Erythroblast (primary cell): ENCODE measurements at places on chromosomes 7 and 10.

- no peak for DNase-seq
These were observed 123.9 kb downstream of the TAX1BP1 start for GRCh38 chr7:27863880-27864279.

DNA sequence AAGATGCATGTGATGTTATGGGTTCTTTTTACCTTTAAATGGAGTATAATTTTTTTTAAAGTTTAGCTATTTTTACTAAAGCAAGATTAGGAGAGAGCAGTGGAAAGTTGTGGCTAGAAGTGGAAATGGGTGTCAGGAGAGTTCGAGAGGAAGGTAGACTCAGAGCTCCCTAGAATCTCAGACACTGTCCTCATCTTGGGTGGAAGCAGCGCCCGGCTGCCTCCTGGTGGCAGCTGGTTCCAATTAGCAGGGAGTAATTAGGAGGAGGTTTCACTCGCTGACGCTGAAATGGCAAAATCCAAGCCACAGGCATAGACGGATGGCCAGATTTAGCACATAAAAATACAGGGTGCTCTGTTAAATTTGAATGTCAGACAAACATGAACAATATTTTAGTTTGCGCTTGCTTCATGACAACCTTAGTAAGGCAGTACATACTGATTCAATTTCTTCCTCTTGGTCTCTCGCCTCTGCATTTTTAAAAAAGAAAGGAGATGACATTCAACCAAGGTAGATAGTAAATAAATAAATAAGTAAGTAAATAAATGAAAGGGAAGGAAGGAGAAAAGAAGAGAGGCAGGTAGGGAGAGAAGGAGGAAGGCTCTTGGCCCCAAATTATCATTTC is 58.5 kb downstream of the LGI1 start:
- DNase-seq, result peak; percentile 34

GRCh38 chr7:78197447-78197846 is 398.9 kb downstream of the PHTF2 start:
- DNase-seq, result no peak

DNA sequence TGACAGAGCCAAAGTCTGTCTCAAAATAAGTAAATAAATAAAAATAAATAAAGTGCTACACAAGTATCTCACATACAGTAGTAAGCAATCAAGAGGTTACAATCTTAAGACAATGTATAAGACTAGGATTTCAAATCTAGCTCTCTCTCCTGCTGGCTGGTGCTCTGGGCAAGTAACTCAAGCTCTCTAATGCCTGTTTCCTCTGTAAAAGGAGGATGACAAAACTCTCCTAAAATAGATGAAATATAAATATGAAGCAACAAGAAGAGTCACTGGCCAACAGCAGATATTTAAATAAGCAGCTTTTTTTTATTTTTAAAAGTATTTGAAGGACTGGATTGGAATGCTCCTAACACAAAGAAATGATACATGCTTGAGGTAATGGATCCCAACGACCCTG is 7.2 kb downstream of the SFMBT2 start:
- DNase-seq, result no peak

GRCh38 chr10:3401491-3401938 is 228.9 kb upstream of the PITRM1 start:
- DNase-seq, result no peak

DNA sequence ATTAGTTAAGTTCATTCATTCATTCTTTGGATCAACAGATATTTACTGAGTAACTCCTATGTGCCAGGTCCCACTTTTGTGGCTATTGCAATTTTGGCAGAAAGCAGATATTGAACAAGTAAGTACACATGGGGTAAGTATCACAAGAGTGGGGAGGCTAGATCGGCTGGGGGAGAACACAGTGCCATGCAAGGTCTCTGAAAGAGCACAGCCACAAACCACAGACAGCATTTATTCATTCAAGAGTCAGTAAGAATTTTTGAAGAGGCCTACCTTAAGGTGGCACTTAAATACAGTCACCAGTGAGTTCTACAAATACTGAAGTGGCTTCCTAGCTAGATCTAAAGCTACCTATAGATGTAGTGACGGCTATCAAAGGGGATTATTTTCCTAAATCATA is 304.2 kb downstream of the RNLS start:
- DNase-seq, result no peak

DNA sequence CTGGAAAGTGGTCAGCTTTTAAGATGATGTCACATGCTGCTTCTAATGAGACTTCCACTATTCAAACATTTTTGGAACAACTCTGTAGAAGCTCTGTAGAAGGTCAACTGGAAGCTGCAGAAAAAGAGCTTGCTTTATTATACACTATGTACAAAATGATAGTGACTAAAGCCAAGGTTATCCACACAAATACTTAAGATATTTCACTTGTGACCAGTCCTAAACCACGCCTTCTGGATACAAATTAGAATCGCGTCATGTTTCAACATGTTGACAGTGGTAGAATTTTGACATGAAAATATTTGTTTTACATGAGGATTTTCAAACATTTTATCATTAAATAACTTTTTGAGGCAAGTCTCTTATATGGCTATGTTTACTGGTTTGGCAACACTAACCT is 499.6 kb upstream of the PHF14 start:
- no peak for DNase-seq

DNA sequence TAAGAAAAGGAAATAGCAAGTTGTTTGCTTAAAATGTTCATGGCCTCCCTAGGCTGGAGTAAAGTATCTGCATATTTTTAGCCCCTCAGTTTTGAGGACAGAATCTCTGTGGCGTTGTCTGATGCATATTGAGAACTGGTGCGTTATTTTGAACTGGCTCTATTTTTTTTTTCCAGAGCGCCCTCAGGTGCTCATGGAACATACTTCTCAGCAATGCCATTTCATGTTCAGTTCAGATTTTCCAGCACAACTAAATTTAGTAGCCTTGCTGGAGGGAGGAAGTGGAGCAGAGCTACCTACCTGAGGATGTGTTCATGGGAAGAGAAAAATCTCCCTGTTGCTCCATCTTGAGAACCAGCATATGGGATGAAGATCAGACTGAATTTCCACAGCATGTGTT is 870.5 kb downstream of the LRMDA start:
- no peak for DNase-seq

- no peak for DNase-seq
These were observed 77.6 kb upstream of the SFMBT2 start for GRCh38 chr10:7488418-7488829.

- no peak for DNase-seq
These were observed 194.9 kb upstream of the ETV1 start for GRCh38 chr7:14184292-14184864.

- no peak for DNase-seq
These were observed 220.6 kb upstream of the FOXK1 start for GRCh38 chr7:4461531-4461930.

GRCh38 chr7:49425277-49425818 is 348.1 kb upstream of the VWC2 start:
- no peak for DNase-seq

DNA sequence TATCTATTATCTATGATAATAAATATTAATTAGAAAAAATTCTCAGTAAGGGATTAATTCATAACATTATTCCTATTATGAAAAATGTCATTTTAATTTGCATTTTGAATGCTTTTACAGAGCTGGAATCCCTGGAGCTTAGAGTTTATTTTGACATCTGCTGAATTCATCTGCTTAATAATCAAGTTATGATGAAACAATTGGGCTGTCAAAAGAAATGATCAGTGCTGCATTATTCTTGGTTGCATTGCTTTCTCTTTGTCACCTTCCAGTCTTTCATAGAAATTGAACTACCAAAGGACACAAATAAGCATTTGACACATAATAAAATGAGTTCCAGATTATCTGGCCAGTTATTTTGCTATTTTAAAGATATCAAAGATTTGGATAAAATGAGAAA is 40.0 kb upstream of the MACC1 start:
- DNase-seq, result no peak

- DNase-seq, result no peak
These were observed 662.9 kb downstream of the INHBA start for GRCh38 chr7:41039981-41040380.

DNA sequence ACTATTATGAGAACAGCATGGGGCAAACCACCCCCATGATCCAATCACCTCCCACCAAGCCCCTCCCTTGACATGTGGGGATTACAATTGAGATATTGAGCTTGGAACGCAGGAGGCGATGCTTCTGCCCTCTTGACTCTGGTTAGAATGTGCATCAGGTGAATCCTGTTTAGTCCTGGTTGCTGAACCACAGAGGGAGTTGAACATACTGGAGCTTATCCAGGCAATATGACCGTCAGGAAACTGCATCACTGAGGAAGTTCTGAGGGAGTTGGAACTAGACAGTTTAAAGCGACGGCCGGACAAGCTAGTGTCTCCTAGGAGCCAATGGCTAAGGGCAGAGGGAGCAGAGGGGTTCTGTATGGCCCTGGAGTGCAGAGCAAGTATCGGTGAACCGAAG is 31.8 kb upstream of the GARS1 start:
- DNase-seq, result no peak

- DNase-seq, result no peak
These were observed 221.5 kb downstream of the MBL2 start for GRCh38 chr10:52551046-52551445.

GRCh38 chr7:27220440-27220955 is 20.6 kb upstream of the HOXA13 start:
- no peak for DNase-seq

DNA sequence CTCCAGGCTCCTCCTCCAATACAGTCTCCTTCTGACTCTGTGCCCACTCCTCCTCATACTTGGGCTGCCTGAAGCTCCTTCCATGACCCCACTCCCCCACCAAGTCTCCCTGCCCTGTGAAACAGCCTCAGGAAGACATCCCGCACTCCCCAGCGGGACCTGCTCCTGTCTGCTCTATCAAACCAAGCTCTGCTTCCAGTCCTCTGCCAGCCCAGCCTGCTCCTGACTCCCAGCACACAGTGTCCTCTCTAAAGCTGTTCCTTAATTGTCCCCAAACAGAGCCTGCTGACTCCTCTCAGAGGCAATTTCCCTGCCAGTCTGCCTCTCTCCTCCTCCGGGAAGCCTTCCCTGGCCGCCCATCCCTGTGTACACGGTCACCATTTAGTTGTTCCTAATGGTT is 9.9 kb downstream of the POLL start:
- DNase-seq, result no peak

- no peak for DNase-seq
These were observed 80.5 kb upstream of the RNF32 start for GRCh38 chr7:156560075-156560474.

GRCh38 chr10:88241501-88241900 is 341.6 kb downstream of the RNLS start:
- DNase-seq, result no peak

DNA sequence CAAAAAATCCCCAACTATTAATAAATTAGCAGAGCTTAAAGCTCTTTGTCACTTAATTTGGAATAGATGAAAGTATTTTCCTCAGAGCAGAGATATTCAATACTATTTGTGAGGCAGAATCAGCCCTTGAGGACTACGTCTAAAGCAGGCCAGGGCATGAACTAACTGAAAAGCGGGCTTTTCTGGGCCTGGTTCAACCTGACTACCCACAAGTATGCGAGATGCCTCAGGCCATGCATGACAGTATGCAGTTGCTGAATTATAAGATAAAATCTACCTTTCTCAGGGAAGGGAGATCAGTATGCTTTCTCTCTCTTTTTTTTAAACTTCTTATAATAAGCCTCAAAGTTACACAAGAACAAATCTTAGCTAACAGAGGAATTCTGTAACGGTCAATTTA is 20.1 kb downstream of the TMEM168 start:
- no peak for DNase-seq

DNA sequence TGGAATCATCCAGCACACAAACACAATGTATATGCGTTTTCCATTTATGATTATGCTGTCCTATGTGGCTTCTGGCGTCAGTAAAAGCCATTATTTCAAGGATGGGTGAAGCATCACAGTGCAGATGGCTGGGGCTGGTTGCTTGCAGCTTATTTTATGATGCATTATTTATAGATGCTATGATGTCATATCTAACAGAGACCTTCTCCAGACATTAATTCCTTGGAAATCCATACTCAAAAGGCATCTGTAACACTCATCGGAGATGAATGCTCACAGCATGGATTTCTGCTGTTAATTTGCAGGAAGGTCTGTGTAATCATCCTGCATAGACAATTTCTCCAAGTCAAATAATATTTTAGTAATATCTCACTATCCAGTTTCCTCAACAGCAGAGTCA is 7.2 kb downstream of the RGS10 start:
- no peak for DNase-seq

GRCh38 chr10:80518143-80518806 is 19.4 kb upstream of the SH2D4B start:
- no peak for DNase-seq

GRCh38 chr10:47028466-47028865 is 117.2 kb downstream of the PTPN20 start:
- DNase-seq, result no peak

DNA sequence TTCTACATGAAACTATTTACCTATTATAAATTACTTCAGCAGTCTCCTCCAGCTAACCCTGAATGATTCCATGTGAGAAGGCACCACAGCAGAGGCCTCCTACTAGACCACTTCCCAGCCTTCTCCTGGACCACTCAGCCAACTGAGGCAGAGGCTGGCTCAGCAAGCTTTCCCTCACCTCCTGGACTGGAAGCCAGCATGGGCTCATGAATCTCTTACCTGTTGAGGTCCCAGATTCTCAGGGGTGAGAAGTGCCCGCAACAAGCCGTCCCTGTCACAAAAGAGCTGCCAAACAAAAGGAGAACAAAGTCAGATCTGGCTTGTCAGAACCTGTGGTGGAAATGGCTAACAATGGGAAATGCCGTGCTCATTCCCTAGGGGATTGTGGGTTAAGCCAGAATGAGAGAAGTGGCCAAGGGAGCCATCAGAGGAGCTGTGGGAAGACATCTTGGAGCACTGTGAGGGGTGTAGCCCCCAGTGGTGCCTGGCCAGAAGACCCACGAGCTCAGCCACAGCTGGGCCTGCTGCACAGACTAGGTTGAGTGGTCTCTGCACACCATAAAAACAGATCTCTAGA is 36.5 kb downstream of the DPCD start:
- no peak for DNase-seq

DNA sequence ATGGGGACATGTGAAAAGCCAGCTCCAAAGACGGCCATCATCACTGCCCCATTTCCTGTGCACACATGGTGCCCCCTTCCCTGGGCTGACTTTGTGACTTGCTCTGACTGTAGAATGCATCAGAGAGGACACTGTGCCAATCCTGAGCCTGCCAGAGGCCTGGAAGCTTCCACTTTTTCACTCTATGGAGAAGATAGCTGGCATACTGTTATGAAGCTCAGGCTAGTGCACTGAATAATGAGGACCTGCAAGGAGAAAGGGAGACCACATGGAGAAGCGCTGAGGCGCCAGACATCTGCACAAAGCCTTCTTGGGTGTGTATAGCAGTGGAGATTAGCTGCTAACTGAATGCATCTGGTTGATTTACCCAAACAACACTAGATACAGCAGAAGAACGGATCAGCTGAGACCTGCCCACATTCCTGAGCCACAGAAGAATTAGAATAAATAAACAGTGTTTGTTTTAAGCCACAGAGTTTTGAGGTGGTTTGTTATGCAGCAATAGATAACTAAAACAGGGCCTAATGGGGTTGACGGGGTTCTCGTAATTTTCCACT is 58.9 kb upstream of the C10orf90 start:
- no peak for DNase-seq

DNA sequence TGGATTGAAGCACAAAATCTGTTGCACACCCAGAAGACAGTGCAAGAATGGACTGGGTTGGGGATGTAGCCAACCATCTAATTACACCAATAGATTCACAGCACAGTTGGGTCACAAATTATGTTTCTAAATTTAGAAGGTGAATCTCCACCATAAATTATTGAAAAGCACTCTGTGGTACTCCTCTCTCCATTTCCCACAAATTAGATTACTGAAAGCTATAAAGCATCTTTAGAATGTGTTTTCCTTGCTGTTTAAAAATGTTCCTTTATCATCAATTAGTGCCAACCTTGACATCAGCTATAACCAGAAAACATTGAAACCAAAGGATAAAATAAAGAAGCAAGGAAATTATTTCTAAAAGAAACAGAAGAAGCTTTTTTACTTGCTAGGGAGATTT is 39.9 kb upstream of the HDAC9 start:
- DNase-seq, result no peak
